Mesothelial cell of epicardium (in vitro differentiated cells): ENCODE measurements at places on chromosomes 6 and 20.

DNA sequence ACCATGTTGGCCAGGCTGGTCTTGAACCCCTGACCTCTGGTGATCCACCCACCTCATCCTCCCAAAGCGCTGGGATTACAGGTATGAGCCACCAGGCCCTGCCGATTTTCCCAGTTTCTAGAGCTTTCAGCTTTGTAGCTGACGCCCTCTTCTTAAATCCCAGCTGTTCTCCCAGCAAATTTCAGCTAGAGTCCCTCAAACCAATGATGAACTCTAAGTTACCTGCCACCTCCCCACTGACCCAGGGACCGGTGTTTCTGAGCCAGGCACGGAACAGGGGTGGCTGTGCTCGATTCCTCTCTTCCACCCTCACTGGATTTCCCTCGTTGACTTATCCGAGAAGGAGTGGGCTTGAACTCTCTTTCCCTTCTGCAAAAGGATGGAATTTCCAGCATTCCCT is 39.1 kb downstream of the SUN5 start:
- H3K27me3 ChIP-seq: peaks cover 3% of the 10 kb centered on the region
- DNase-seq: no peak
- H3K4me1 ChIP-seq: peaks cover 3% of the 10 kb centered on the region
- no peak overlapping the region for H3K27ac ChIP-seq
- no peaks in the 10 kb centered on the region for H3K36me3 ChIP-seq

DNA sequence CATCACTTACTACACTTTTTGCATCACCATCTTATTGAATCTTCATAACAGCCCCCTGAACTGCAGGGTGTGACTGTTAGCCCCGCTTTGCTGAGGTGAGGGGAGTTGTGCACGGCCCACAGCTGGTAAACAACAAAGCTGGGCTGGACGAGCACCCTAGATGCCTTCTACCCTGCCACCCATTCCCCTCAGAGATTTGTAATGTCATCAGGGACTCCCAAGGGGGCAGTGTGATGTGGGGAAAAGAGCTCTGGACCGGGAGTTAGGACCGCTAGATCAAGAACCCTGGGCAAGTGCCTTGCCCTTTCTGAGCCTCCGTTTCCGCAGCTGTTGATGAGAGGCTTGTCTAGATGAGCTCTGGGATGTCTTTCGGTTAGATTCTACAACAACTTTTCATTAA is 20.9 kb downstream of the PKIG start:
- H3K36me3 ChIP-seq: peaks cover 5% of the 10 kb centered on the region
- H3K27me3 ChIP-seq: no peaks in the 10 kb centered on the region
- H3K4me1 ChIP-seq: peaks cover 28% of the 10 kb centered on the region
- DNase-seq: no peak

- no peak for DNase-seq
- no peaks in the 10 kb centered on the region for H3K4me1 ChIP-seq
- H3K27me3 ChIP-seq: peaks cover 13% of the 10 kb centered on the region
Observed at GRCh38 chr6:30500421-30501355, 11.4 kb downstream of the HLA-E start.

GRCh38 chr6:142332393-142333098 is 30.7 kb downstream of the ADGRG6 start:
- H3K36me3 ChIP-seq: no peaks in the 10 kb centered on the region
- DNase-seq: no peak
- H3K4me1 ChIP-seq: peaks cover 40% of the 10 kb centered on the region
- H3K27ac ChIP-seq: peak overlapping the region; percentile 65
- H3K4me3 ChIP-seq: no peak overlapping the region

DNA sequence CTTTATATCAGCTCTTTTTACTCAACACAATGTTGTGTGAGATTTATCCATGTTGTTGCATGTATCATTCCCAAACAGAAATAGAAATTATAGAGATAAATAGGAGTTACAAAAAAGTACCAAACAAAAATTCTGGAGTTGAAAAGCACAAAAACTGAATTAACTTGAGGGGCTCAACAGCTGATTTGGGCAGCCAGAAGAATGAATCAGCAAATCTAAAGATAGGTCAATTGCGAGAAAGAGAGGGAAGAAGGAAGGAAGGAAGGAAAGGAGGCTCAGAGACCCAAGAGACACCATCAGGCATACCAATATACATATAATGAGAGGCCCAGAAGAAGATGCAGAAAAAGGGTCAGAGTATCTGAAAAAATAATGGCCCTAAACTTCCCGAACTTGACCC is 98.9 kb downstream of the ATG5 start:
- no peak overlapping the region for H3K27ac ChIP-seq
- peaks cover 38% of the 10 kb centered on the region for H3K36me3 ChIP-seq
- H3K4me1 ChIP-seq: peaks cover 9% of the 10 kb centered on the region
- no peak overlapping the region for H3K4me3 ChIP-seq
- DNase-seq: no peak
- no peaks in the 10 kb centered on the region for H3K27me3 ChIP-seq

DNA sequence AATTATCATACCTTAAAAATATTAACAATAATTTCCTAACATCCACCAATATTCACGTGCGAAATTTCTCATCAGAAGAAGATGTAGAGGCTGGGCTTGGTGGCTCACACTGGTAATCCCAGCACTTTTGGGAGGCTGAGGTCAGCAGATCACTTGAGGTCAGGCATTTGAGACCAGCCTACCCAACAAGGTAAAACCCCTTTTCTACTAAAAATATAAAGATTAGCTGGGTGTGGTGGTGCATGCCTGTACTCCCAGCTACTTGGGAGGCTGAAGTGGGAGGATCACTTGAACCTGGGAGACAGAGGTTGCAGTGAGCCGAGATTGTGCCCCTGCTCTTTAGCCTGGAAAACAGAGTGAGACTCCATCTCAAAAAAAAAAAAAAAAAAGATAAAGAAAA is 36.1 kb upstream of the JAG1 start:
- H3K27me3 ChIP-seq: no peaks in the 10 kb centered on the region
- no peak for DNase-seq
- no peak overlapping the region for H3K27ac ChIP-seq
- peaks cover 18% of the 10 kb centered on the region for H3K4me1 ChIP-seq
- H3K36me3 ChIP-seq: no peaks in the 10 kb centered on the region

- H3K27me3 ChIP-seq: no peaks in the 10 kb centered on the region
- no peak overlapping the region for H3K27ac ChIP-seq
- H3K4me3 ChIP-seq: no peak overlapping the region
- no peak for DNase-seq
- no peaks in the 10 kb centered on the region for H3K4me1 ChIP-seq
Observed at GRCh38 chr6:140825731-140826130, 1307.0 kb upstream of the GJE1 start.

- no peak overlapping the region for H3K27ac ChIP-seq
- H3K36me3 ChIP-seq: no peaks in the 10 kb centered on the region
- peaks cover 68% of the 10 kb centered on the region for H3K27me3 ChIP-seq
- H3K4me1 ChIP-seq: peaks cover 4% of the 10 kb centered on the region
- DNase-seq: no peak
Observed at GRCh38 chr20:25048519-25048952, 9.4 kb downstream of the ACSS1 start.

DNA sequence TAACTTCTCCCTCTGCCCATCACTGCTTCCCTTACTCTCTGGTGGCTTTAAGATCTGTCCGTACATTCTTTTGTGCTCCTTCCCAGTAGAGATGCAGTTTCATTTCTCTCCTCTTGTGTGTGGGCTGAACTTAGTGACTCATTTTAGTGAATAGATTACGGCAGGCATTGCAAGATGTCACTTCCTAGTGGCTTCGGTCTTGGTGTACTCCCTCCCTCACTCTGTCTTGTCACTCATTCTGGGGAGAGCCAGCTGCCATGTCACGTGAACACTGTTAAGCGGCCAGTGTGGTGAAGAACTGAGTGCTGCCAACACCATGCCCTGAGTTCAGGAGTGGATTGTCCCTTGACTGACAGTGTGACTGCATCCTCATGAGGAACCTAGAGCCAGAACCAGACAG is 115.9 kb downstream of the OTOR start:
- no peaks in the 10 kb centered on the region for H3K36me3 ChIP-seq
- H3K27me3 ChIP-seq: peaks cover 2% of the 10 kb centered on the region
- H3K27ac ChIP-seq: no peak overlapping the region
- no peaks in the 10 kb centered on the region for H3K4me1 ChIP-seq
- no peak overlapping the region for H3K4me3 ChIP-seq

DNA sequence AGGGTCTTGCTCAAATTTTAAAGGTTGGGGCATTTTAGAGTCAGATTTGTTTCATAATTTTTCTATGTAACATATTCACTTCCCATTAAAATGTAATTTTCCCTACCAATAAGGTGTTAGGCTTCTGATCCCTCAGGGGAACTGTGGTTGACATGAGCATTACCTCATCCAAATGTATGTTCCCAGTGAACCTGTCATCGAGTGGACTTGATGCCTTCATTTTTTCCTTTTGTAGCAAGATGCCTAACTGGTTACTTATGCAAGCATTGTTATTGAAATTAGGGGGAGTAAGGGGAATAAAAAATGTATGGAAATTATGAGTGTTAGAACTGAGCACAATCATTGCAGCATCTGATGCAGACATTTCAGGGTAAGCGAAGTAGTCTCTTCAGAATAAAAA is 360.5 kb downstream of the BCKDHB start:
- no peak overlapping the region for H3K27ac ChIP-seq
- DNase-seq: no peak
- peaks cover 5% of the 10 kb centered on the region for H3K4me1 ChIP-seq
- H3K27me3 ChIP-seq: no peaks in the 10 kb centered on the region
- H3K4me3 ChIP-seq: no peak overlapping the region

DNA sequence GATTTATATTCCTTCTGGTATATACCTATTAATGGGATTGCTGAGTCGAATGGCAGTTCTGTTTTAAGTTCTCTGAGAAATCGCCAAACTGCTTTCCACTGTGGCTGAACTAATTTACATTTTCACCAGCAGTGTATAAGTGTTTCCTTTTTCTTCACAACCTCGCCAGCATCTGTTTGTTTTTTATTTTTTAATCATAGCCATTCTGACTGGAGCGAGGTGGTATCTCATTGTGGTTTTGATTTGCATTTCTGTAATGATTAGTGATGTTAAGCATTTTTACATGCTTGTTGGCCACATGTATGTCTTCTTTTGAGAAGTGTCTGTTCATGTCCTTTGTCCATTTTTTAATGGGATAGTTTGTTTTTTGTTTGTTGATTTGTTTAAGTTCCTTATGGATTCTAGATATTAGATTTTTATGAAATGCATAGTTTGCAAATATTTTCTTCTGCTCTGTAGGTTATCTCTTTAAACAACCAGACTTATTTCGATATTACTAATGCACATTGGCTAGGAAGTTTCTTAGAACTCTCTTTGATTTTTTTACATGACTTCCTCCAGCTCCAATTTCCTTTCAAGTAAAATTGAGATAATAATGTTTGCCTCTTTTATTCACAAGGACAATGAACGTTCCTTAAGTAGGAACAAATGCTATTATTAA is 12.2 kb upstream of the VNN1 start:
- H3K27me3 ChIP-seq: no peaks in the 10 kb centered on the region
- DNase-seq: no peak
- H3K36me3 ChIP-seq: no peaks in the 10 kb centered on the region
- no peak overlapping the region for H3K4me3 ChIP-seq

- peaks cover 24% of the 10 kb centered on the region for H3K4me1 ChIP-seq
- H3K36me3 ChIP-seq: no peaks in the 10 kb centered on the region
- H3K27ac ChIP-seq: no peak overlapping the region
- no peaks in the 10 kb centered on the region for H3K27me3 ChIP-seq
Observed at GRCh38 chr6:53825532-53826321, 30.9 kb downstream of the LRRC1 start.
